Heart right ventricle (tissue), 16 donors: ENCODE measurements at places on chromosomes 16 and 17. TPM values are rescaled to one million over a fixed set of nuclear protein-coding genes. Genes with fewer than 3 reads are reported as not detected.
A peak's percentile ranks its signal among the peaks of the same experiment; 100 is the strongest.

DNA sequence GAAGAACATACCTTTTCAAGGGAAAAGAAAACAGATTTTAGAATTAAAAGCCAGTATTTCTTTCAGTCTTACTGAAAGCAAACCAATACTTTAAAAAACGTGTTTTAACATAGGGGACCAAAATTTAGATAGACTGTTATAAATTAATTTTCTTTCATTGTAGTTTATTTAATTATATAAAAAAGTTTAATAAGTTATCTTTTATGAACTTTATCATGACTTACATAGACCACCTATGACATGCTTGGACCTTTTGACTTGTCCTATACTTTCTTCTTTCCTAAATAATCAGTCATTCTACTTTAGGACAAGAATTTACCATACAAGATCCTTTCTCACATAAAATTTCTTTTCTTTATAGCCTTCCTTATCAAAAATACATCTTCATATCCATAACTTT is 102.0 kb upstream of the HAS3 start:
- H3K27me3 ChIP-seq, result no peaks in the 10 kb centered on the region
- H3K27ac ChIP-seq, result no peak overlapping the region
- no peak for DNase-seq
- peaks cover 5% of the 10 kb centered on the region for H3K36me3 ChIP-seq

GRCh38 chr16:23944381-23944780 is 108.6 kb downstream of the PRKCB start:
- no peaks in the 10 kb centered on the region for H3K4me1 ChIP-seq
- no peaks in the 10 kb centered on the region for H3K27me3 ChIP-seq
- no peak overlapping the region for H3K4me3 ChIP-seq
- DNase-seq, result no peak
- H3K36me3 ChIP-seq, result no peaks in the 10 kb centered on the region
- no peak overlapping the region for H3K27ac ChIP-seq

GRCh38 chr16:75317101-75317522 is 65.7 kb upstream of the BCAR1 start:
- H3K27me3 ChIP-seq, result peaks cover 59% of the 10 kb centered on the region
- peak; percentile 66 for DNase-seq
- H3K36me3 ChIP-seq, result no peaks in the 10 kb centered on the region
- peaks cover 29% of the 10 kb centered on the region for H3K4me1 ChIP-seq
- peak overlapping the region; percentile 71 for H3K27ac ChIP-seq

GRCh38 chr16:56334761-56335160 is 90.6 kb downstream of the AMFR start:
- no peak overlapping the region for H3K4me3 ChIP-seq
- H3K36me3 ChIP-seq, result no peaks in the 10 kb centered on the region
- no peak for DNase-seq
- H3K27me3 ChIP-seq, result no peaks in the 10 kb centered on the region

- H3K4me3 ChIP-seq, result no peak overlapping the region
- peaks cover 48% of the 10 kb centered on the region for H3K4me1 ChIP-seq
- no peaks in the 10 kb centered on the region for H3K36me3 ChIP-seq
Observed at GRCh38 chr16:84839054-84839453, 19.3 kb downstream of the CRISPLD2 start.

GRCh38 chr17:37265446-37266173 is 110.2 kb upstream of the C17orf78 start:
- no peaks in the 10 kb centered on the region for H3K4me1 ChIP-seq
- no peaks in the 10 kb centered on the region for H3K27me3 ChIP-seq
- H3K4me3 ChIP-seq, result no peak overlapping the region

GRCh38 chr16:4678596-4678995 is 14.8 kb upstream of the NUDT16L1 start:
- H3K27ac ChIP-seq, result peak overlapping the region; percentile 80
- H3K4me1 ChIP-seq, result peaks cover 5% of the 10 kb centered on the region
- DNase-seq, result no peak
- no peak overlapping the region for H3K4me3 ChIP-seq

DNA sequence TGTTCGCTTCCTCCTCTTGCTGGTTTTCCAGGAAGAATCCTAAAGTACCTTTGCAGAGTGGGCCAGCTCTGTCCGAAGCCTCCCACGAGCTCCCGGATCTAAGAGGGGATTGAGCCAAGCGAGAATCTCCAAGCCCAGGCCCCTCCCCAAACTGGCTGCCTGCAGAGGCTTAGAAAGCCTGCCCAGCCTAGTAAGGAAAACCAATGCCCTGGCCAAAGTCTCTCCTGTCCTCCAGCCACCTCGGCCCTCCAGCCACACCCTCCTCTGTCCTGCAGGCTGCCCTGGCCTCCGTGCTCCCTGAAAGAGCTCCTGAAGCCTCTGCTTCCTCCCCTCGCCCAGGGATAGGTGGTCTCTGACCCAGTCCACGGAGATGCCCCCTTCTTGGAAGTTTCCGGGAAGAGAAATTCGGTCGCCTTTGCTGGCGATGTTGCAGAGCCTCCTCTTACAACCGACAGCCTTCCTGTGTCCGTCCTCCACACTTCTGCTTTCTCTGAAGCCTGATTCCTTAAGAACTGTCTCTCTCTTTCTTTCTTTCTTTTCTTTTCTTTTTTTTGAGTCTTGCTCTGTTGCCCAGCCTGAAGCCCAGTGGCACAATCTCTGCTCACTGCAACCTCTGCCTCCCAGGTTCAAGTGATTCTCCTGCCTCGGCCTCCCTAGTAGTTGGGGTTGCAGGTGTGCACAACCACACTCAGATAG is 54.9 kb upstream of the TOB1 start:
- peaks cover 31% of the 10 kb centered on the region for H3K4me1 ChIP-seq
- no peak for DNase-seq
- H3K4me3 ChIP-seq, result no peak overlapping the region
- H3K27me3 ChIP-seq, result no peaks in the 10 kb centered on the region
- H3K27ac ChIP-seq, result peak overlapping the region; percentile 83

DNA sequence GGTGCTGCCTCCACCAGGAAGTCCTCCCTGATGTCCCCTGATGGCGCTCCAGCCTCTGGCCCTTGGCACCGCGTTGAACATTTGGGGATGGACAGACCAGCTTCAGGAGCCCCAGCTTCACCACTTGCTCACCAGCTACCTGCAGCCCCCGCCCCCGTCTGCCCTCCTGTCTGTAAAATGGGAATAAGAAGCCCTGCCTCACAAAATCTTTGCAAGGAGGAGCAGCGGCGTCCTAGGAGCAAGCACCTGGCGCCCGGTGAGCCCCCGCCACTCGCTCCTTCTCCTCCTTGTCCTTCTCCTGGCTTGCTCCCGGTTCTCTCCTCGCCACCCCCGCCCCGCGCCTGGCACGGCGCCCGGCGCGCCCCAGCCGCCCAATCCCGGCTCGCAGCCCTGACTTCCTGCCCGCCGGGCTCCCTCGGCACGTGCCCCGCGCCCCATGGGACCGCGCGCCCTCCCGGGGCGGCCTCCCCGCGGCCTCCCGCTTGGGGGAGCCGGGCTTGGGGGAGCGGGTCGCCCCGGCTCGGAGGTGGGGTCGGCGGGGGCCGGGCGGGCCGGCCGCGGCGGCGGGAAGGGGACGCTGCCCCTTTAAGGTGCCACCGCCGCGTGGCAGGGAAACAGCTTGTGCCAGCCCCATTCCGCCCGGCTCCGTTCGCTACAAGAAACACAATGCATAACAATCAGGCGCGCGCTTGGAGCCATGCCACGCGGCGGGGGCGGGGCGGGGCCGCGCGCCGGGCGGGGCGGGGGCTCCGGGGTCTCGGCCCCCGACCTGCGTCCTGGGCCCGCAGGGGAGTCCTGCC is 9.1 kb upstream of the PPP1R1B start:
- peaks cover 4% of the 10 kb centered on the region for H3K4me1 ChIP-seq
- H3K36me3 ChIP-seq, result no peaks in the 10 kb centered on the region
- H3K27me3 ChIP-seq, result peaks cover 69% of the 10 kb centered on the region

Gene LGALS9B
- total RNA-seq, result not detected

Gene TPSB2
- total RNA-seq, result 0.53 TPM

Gene IL34
- 2.3 TPM for total RNA-seq

Gene DHRS7C
- 112 TPM for total RNA-seq

Gene HBA2
- 1,146 TPM for total RNA-seq

Gene PTX4
- total RNA-seq, result not detected

Gene EVI2B
- 1.8 TPM for total RNA-seq

Gene NFATC2IP
- 15.1 TPM for total RNA-seq

Gene KRTAP1-5
- total RNA-seq, result not detected

Gene CRYBA1
- total RNA-seq, result not detected
